Lower leg skin (tissue), 4 donors: ENCODE measurements at places on chromosomes 1 and 21. TPM values are rescaled to one million over a fixed set of nuclear protein-coding genes. Genes with fewer than 3 reads are reported as not detected.

The LORICRIN gene
- total RNA-seq, result 831 TPM

GRCh38 chr1:116491700-116492357 is 79.0 kb downstream of the CD58 start:
- no peak for DNase-seq

DNA sequence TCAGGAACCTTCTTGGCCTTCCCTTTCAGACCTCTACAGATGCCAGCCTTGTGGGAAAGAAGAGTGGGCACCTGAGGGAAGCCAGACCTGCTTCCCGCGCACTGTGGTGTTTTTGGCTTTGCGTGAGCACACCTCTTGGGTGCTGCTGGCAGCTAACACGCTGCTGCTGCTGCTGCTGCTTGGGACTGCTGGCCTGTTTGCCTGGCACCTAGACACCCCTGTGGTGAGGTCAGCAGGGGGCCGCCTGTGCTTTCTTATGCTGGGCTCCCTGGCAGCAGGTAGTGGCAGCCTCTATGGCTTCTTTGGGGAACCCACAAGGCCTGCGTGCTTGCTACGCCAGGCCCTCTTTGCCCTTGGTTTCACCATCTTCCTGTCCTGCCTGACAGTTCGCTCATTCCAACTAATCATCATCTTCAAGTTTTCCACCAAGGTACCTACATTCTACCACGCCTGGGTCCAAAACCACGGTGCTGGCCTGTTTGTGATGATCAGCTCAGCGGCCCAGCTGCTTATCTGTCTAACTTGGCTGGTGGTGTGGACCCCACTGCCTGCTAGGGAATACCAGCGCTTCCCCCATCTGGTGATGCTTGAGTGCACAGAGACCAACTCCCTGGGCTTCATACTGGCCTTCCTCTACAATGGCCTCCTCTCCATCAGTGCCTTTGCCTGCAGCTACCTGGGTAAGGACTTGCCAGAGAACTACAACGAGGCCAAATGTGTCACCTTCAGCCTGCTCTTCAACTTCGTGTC is 995 bp upstream of the ZBTB48 start:
- no peak for DNase-seq

DNA sequence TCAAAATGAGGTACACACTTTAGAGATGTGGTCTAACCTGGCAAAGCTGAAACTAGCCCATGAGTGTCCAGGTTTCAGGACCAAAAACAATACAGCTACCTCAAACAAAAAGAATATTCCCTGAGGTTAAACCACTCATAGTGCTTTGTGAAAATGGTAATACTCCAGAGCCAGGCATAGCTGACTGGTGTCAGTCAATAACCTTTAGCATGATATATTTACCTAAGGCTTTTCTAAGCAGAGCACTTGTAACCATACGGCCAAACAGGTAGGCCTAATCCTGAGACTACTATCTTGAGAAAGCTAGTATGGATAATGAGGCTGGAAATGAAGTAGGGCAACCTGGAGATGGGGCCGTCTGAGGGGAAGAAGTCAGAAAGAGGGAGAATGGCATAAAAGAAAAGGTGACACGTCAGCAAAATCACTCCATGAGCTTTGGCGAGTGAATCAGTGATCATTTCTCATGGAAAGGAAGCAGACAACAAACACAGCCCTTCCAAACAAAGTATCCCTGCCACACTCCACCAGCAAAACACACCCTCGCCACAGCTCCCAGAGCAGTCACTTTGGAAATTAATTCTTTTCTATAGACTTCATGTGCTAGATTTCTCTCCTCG is 1.7 kb upstream of the LRRC52 start:
- DNase-seq, result no peak

DNA sequence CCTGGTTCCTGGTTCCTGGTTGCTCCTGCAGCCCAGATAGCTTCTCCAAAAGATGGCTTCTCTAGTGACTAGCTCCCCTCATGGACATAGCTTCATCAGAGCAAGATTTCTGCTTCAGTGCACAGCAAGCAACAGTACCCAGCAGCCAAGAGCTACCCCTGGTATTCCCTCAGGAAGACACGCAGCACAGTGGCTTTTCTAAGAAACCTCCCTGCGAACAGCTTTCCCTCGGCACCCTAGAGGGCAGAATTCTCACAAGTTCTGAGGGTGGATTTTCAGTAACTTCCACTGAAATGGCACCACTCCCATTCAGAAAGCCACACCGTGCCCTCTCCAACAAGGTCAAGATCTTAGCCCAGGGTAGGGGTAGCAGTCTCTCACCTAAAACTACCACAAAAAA is 128.2 kb downstream of the EIF4G3 start:
- DNase-seq, result no peak
